ENCODE measurements at places on chromosomes 3 and 15.

- DNase-seq = peak; percentile 84
Measured at GRCh38 chr15:64989416-64990167, at the start of gene SPG21. SPG21 (minus strand) TSS chr15:64989914; CDS start chr15:64983569, 6,345 bp downstream.

- DNase-seq = no peak
Measured at GRCh38 chr3:37811625-37812498, 49.8 kb upstream of the CTDSPL start.

- no peak for DNase-seq
Measured at GRCh38 chr3:157285141-157285540, 125.2 kb upstream of the CCNL1 start.

DNA sequence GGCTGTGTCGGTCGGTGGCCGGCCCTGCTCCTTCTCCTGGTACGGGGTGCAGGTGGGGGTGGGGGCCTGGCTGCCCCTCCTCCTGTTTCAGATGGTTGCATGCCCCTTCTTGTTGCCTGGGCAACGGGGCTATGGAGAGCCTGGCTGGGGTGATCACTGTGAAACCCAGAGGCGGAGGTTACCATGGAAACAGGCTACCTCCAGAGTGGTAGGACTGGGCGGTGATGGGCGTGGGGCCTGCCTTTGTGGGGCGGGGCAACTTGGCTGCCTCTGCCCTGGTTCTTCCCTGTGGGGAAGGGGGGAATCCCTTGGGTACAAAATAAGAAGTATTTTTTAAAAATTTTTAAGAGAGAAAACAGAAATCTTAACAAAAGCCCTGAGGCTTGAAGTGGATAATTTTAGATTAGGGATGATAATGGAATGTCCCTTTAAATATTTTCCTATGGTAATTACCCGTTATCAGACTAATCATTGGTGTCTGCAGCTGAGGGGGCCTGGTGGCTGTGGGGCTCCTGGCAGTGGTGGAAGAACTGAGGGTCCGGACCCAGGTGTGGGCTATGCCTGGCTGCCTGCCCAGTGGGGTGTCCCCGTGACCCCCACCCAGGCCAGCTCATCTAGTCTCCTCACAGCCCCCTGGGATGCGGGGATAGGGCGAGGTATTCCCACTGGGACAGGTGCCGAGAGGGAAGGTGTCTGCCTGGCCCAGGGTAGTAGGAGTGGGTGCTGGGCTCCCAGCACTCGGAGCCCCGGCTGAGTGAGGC lies 32.5 kb downstream of the PLXNA1 start:
- no peak for DNase-seq

GRCh38 chr15:27258287-27258686 lies 287.3 kb downstream of the GABRG3 start:
- DNase-seq = no peak

GRCh38 chr3:12158387-12159226 lies at the start of gene TIMP4:
TIMP4 (minus strand) TSS chr3:12158912; CDS start chr3:12158840, 72 bp downstream.
- DNase-seq = no peak

DNA sequence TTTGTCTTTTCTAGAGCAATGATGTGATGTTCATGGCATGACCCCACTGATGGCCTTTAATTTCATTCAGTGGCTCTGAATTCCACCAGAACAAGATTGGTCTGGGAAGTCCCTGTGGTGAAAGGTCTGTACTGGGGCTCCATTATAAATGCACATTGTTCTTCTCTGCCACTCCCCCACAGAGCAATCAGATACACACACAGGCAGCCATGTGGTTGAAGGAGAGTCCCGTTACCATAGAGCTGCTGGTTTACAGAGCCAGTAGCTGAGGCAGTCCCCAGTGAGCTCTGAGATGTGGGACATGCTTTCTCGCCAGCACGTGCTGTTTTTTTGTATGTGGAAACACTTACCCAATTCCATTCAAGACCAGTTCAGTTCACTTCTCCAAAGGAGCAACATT lies 172.7 kb upstream of the TRIM42 start:
- no peak for DNase-seq

Measured in DND-41 (cell line).